ENCODE measurements at places on chromosomes 2 and 18. TPM values are rescaled to one million over a fixed set of nuclear protein-coding genes. Genes with fewer than 3 reads are reported as not detected.

CFAP210 gene
- not detected for total RNA-seq

ARHGAP25 gene
- 207 TPM for total RNA-seq

CABLES1 gene
- total RNA-seq, result 73.1 TPM

MOGAT1 gene
- total RNA-seq, result not detected

WDR35 gene
- total RNA-seq, result 11.8 TPM
